ENCODE measurements at places on chromosomes 6 and 20.

GRCh38 chr6:26534681-26535465, 3.3 kb upstream of the HMGN4 start:
- DNase-seq: no peak

GRCh38 chr6:63816982-63817436, 181.4 kb downstream of the PHF3 start:
- no peak for DNase-seq

DNA sequence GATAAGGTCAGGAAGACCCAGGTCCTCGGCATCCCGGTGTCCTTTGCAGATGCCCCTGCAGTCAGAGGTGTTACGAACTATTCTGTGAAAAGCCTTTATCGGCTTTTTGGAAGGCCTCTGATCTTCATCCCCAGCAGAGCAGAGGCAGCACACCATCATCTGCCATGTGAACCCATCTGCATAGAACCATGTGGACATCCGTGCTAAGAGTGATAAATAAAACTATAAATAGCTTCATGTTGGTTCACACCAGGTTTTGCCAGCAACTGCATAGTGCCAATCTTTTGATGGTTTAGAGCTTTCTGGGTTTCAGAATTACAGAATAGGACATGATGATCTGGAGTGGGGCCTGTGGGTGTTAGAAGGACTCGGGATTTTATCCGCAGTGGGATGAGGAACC, 33.6 kb downstream of the SIRPA start:
- DNase-seq: no peak

DNA sequence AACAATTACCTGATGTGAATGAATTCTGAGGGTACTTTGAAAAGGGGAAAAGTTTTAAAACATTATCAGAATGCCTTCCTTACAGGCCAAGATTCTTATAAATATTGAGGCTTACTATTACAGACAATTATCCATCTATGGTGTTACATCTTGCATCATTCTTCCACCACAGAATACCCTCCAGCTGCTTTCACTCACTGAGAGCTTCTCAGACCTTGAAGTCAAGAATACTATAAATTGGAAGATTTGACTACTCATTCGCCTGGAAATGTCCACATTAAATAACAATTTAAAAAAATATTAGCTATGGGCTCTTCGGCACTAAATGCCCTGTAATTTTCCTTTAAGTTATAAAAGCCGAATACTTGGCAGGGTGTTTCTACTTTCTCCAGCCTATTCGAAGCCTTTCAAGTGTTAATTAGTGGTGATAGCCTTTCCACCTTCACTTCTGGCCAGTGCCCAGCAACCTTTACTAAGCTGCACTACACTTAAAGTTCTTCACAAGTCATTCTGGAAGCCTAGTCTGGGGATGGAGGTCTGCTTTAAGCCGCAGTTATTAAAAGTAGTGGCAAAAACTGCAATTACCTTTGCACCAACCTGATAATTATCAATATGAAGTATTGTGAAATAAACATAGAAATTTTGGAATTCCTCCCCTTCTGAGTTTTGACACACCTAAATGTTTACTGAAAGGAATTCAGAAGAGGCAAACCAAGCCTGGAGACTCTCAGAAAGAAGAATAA, 100.9 kb downstream of the BMP5 start:
- no peak for DNase-seq

GRCh38 chr20:58790454-58790853, 60.2 kb downstream of the GNAS-AS1 start:
- DNase-seq: no peak

DNA sequence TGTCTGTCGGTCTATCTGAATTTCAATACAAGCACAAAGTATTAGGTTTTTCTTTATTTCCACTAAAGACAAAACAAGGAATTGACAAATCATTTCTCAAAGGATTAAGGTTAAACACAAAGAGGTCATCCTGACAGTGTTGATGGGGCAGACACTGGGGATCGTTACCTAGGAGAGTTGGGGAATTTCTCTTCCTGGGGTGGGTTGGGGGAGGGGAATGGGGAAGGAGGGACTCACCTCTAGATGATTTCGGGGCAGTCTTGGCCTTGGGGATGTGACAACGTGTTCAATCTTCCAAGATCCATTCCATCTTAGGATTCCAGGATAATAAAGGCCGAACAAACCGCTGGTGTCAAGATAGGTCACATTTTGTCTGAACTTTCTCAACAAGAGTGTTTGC, 35.4 kb upstream of the FOXA2 start:
- no peak for DNase-seq

DNA sequence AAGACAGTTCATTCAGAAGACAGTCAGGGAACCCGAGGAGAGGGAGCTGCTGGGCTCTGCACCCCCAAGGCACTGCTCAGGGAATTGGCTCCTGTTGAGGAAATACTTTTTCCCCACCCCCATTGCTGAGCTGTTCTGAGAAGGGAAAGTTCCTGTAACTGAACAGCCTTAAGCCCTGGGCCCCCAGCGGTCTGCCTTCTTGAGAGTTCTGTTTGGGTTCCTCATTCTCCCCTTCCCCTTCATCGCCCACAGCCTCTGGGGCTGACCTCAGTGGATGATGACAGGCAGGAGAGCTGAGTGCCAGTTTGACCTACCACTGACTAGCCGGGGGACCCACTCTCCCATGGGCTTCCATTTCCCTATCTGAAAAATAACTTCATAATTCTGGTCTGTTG, 10.7 kb downstream of the HCK start:
- no peak for DNase-seq

GRCh38 chr6:170445487-170445886, 107.6 kb downstream of the PSMB1 start:
- no peak for DNase-seq

DNA sequence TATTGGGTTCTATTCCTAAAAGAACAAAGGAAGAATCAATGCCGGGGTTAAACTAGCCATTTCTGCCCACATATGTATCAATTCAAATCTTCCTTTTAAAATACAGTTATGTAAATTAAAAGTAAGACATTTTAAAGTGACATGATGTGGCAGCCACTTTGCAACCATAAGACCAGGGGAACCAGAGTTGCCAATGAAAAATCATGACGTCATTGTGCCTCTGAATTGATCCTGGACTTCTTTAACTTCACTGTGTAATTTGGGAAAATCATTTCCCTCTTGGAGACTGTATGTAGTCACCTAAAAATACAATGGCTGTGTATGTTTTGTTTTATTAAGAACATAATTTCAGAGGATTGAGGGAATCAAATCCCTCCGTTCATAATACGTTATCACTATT, 42.2 kb downstream of the SLC13A3 start:
- no peak for DNase-seq

- no peak for DNase-seq
Observed at GRCh38 chr6:37981626-37982025, 162.1 kb downstream of the ZFAND3 start.

DNA sequence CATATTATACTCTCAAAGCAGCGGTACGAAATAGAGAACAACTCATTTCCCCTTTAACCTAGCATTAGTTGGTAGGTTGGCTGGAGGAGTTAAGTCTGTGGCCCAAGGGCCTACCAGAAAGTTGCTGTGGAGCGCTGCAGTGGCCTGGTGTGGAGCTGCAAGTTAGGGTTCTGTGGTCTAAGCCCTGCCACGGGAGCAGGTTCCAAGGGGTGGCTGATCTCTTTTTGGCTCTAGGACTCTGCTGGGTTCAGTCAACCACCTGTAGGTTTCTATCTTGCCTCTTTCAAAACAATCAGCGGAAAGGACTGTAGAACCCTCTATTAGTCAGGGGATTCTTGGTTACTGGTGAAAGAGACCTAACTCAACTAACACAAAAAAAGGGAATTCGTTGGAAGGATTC, 54.5 kb upstream of the TULP4 start:
- no peak for DNase-seq

GRCh38 chr20:6866741-6867140, 99.3 kb downstream of the BMP2 start:
- DNase-seq: no peak

DNA sequence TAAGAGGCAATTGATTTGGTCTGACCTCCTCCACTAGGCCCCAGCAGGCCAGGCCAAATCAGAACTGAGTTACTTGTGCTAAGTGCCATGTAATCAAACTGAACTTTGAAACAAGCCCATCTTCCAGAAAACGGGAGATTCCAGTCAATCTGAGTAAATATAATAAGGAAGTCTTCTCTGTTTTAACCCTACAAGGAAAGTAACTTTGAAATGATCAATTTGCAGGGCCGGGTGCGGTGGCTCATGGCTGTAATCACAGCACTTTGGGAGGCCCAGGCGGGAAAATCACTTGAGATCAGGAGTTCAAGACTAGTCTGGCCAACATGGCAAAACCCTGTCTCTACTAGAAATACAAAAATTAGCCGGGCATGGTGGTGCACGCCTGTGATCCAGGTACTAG, 2.0 kb upstream of the SHLD1 start:
- DNase-seq: no peak

GRCh38 chr20:13180986-13181889, 39.8 kb upstream of the ISM1 start:
- DNase-seq: no peak

DNA sequence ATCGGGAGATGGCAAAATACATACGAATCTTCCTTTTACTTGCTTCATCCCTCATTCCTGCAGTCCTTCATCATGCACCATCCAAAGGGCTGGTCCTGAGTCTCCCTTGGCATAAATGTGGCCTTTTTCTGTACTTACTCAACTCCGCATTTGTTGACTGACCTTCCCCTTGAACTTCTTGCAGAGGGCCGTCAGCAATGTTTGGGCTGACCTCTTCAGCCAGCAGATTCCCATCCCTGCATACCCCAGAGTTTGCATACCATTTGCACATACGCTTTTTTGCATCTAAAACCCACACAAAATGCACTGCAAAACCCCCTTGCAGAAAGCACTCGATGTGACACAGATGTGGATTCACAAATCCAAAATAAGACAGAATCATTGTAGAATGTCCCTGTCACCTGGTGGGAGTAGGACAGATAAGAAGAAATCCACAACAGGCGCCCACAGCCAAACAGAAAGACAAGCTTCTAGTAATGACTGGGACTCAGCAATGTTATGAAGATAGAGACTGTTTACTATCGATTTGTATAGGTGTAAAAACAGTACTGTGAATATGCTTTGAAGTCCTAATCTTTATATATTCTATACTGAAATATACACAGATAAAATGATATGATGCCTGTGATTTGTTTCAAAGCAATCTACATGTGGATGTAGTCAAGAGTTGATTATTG, 45.8 kb downstream of the TBC1D7 start:
- no peak for DNase-seq

GRCh38 chr6:105345506-105345905, 57.4 kb downstream of the PREP start:
- no peak for DNase-seq

DNA sequence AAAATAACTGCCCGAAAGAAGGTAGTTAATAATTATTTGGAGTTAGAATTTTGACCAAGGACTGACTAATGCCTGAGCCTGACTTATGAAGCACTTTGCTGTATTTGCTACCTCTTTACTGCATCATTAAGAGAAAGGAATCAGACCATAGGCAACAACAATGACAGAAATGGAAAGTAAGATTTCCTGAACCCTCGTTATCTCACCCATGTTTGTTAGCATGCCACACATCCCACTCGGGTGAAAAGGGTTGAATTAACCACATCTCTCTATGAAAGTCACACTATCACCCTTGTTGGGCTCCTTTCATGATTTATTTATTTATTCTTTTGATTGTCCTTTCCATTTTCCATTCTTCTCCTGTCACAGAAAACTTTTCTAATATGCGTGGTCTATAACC, 59.6 kb downstream of the OLIG3 start:
- no peak for DNase-seq

DNA sequence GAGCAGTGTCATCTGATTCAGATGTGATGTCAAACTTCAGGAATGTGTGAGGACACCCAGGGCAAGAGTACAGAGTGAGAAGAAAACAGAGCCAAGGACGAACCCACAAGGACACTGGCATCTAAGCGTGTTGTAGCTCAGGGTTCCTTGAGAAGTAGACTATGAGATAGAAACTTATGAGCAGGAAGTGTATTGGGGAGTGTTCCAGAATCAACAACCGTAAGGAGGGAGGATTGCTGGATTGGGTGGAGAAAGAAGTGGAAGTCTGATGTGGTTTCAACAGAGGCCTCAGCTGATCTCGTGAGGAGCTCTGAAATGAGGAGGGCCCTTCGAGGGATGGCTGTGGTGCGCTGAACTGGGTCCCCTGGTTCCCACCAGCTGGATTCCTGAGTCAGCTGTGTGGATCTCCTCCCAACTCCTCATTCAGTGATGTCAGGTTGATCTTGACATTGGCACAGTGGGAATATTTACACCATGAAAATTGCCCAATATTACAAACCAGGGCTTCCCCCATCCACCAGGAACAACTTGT, 25.7 kb upstream of the IGF2R start:
- no peak for DNase-seq

- no peak for DNase-seq
Observed at GRCh38 chr20:17083738-17084137, 143.1 kb upstream of the PCSK2 start.

DNA sequence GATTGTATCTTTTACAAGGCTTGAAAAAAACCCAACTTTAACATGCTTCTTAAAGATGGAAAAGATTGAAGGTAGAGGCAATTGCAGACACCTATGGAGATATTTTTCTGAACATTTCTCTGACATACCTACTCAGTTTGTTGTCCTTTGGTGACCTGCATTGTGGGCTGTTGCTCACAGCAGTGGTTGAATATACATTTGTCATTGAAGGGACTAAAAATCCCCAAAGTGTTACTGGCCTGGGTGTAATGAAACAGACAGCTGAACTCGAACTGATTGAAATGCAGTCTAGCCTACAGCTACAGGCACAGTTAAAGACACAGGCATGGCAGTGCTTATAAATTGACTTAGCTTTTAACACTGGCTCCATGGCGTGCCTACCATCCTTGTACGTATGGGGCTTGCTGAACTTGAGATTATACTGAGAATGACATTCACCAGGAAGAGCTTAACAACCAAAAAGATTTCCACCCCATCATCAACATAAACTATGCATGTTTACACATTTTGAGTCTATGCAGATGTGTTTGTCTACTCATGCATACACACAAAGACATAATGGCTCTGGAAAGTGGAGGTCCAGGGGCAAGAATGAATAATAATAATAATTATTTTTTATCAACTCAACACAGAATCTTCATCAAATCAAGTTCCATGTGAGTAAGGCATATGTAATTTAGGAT, 83.2 kb upstream of the NOX3 start:
- DNase-seq: no peak

Measured in CD8-positive, alpha-beta T cell (primary cell).